ENCODE measurements at places on chromosomes 11 and 22.
A peak's percentile ranks its signal among the peaks of the same experiment; 100 is the strongest.

DNA sequence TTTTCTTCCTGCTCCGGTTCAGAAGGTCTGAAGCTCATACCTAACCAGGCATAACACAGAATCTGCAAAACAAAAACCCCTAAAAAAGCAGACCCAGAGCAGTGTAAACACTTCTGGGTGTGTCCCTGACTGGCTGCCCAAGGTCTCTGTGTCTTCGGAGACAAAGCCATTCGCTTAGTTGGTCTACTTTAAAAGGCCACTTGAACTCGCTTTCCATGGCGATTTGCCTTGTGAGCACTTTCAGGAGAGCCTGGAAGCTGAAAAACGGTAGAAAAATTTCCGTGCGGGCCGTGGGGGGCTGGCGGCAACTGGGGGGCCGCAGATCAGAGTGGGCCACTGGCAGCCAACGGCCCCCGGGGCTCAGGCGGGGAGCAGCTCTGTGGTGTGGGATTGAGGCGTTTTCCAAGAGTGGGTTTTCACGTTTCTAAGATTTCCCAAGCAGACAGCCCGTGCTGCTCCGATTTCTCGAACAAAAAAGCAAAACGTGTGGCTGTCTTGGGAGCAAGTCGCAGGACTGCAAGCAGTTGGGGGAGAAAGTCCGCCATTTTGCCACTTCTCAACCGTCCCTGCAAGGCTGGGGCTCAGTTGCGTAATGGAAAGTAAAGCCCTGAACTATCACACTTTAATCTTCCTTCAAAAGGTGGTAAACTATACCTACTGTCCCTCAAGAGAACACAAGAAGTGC is 661 bp upstream of the MALAT1 start:
- peak; percentile 67 for DNase-seq

DNA sequence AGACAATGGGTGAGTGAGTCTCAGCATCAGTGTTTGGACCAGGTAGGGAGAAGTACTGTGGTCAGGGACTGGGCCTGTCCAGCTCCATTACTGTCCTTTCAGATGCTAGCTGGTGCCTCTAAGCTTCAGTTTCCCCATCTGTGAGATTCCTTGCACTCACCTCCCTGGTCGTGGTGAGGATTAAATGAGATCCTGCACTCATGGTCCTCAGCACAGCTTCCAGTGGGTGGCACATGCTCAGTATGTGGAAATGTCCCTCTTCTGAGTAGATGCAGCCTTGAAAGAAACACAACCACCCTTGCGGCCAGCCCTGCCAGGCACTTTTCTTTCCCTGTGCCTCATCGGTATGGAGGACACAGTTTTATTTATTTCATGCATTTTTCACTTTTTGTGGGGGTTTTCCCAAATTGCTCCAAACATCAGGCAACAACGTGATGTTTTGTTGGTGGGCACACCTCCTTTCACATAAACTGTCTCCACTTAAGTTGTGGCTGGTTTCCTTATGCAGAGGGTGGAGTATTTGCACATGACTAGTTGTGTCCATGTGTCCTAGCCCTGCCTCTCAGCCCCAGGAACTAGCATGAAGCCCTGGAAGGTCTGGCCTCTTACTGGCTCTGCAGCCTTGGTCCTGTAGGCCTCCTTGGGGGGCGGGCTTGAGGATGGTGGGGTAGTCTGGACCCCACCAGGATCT is 1.1 kb downstream of the LZTR1 start:
- no peak for DNase-seq

DNA sequence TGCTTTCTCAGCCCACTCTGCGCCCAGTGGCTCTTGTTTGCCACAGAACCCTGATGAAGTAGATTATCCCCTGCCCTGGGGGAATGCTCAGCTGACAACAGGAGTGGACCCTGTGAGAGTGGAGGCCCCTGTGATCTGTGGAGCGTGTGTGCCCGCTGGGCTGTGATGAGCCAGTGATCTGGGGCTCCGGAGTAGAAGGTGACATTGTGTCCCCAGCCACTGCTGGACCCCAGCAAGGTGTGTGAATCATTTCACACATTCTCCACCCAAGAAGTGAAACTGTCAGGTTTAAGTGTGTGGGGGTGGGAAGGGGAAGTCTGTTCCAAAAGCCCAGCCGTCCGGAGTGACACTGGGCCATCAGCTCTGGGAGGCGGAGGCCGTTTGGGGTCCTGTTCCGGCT is 33.1 kb upstream of the GRAMD4 start:
- DNase-seq, result no peak

GRCh38 chr11:122306831-122307391 is 190.9 kb upstream of the BLID start:
- DNase-seq, result no peak

GRCh38 chr11:63343130-63343529 is 26.5 kb upstream of the SLC22A9 start:
- DNase-seq, result no peak

DNA sequence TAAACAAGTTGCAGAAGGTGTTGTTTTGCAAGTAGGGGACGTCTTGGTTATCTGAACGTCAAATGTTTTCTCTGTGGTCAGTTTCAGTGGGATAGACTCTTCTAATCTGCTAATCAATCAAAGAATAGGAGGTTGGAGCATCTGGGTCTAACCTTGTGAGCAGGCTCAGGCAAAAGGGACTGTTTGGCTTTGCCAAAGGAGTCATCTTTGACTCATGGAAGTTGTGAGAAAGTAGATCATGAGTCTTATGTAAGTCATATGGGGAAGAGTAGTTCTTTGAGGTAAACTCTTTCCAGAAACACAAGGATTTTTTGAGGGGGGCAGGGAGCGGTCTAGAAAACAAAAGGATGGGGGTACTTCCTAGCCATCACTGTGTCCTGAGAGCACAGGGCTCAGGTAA is 27.1 kb upstream of the TOP3B start:
- DNase-seq, result no peak

DNA sequence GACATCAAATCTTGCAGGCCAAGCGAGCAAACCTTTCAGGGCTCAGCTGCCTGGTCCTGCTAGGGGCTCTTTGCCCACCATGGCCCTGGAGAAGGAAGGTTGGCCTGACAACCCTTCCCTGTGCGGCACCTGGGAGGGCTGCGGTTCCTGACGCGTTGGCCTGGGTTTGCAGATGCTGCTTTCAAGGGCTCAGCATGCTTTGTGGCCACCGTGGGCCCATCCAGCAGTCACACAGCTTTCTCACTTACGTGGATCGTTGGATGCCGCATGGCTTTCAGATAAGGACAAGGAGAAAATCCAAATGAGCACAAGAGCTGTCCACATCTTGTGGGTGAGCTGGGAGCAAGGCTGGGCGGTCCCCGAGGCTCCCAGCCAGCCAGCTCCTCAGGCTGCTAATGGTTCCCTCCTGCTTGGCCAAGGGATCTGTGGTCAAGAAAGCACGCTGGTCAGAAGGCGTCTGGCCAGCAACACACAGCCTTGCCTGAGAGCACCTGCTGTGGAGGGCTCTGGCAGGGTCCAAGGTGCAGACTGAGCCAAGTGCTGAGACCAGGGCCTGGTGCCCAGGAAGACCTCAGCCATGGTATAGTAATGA is 8.2 kb downstream of the C11orf24 start:
- DNase-seq, result no peak

GRCh38 chr11:16784666-16785065 is 46.2 kb downstream of the C11orf58 start:
- no peak for DNase-seq

- DNase-seq, result no peak
Measured at GRCh38 chr11:85596886-85597285, 30.3 kb downstream of the DLG2 start.

- DNase-seq, result no peak
Measured at GRCh38 chr11:58575377-58576020, at the start of gene LPXN. TSS of gene LPXN (minus strand) at chr11:58575856. CDS start at chr11:58575772, 84 bp downstream.

DNA sequence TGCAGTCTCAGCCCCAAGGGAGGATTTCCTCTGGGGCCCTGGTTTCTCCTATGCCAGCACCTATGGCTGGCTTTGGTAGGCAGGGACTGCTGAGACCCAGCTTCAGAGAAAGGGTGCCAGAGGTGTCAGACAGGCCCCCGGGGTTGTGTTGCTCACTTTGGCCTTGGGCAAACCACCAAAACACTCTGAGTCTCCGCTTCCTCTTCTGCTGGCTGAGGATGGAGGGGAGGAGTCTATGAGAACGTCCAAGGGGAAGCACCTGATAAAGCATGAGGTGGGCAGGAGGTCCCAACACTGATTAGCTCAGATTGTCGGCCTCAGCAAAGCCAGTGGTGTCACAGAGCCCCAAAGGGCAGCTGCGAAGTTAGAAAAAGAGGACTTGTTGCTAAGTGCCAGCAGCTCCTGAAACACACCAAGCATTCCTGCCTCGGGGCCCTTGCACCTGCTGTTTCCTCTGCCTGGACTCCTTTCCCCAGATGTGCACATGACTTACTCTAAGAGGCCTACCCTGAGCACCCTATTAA is 10.5 kb downstream of the SMTNL1 start:
- no peak for DNase-seq

GRCh38 chr11:45079943-45080719 is 66.3 kb upstream of the PRDM11 start:
- DNase-seq, result no peak

DNA sequence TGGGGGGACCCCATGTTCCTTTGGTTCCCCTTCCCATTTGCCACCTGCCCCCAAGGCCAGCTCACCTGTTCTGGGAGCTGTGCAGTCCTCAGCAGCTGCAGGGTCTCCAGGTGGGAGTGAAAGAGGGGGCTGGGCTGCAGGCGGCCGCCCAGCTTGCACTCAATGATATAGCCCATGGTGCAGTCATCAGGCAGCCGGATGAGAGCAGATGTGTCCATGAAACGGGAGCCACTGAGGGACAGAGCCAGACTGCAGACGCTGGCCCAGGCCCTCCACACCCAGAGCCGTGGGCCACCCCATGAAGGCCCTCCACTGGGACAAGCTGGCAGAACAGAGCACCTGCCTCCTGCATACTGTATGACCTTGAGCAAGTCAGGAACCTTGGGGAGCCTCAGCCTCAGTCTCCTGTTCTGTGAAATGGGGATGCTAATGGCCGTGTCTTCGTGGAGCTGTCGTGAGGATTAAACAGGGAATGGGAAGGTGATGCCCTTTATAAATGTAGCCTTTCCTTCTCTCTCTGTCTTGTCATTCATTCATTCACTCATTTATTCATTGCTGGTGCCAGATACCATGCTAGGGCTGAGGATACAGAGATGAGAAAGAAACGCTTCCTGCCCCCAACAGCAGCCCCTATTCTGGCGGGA is 11.6 kb downstream of the MFNG start:
- no peak for DNase-seq

DNA sequence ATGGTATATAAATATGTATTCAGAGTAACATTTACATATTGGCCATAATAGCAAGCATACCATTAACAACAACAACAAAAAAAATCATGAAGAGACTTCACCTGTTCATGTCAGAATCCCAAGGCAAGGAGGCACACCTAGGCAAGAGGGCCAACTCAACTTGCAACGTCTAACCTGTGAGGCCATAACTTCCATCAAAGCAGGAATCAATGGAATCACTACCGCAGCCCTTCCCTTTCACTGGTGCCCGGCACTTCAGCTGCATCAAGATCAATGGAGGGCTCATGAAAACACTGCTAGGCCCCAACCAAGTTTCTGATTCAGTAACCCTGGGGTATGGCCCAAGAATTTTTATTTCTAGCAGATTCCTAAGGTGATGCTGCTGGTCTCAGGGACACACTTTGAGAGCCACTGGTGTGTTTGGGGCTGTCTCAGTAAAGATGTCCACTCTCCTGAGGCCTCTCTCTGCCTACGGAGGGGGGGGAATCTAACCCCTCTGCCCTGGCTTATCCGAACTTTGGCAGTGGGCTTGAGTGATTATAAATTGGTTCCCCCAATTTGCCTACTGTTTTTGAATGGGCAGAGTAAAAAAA is 8.0 kb downstream of the ZFTA start:
- DNase-seq, result no peak

- DNase-seq, result no peak
Measured at GRCh38 chr11:36493332-36493731, 16.7 kb downstream of the TRAF6 start.

GRCh38 chr11:92789761-92790160 is 179.7 kb upstream of the MTNR1B start:
- no peak for DNase-seq

- DNase-seq, result no peak
Measured at GRCh38 chr22:30667107-30667493, 575 bp downstream of the DUSP18 start.

- DNase-seq, result no peak
Measured at GRCh38 chr11:58330861-58331260, 28.0 kb downstream of the OR5B17 start.

DNA sequence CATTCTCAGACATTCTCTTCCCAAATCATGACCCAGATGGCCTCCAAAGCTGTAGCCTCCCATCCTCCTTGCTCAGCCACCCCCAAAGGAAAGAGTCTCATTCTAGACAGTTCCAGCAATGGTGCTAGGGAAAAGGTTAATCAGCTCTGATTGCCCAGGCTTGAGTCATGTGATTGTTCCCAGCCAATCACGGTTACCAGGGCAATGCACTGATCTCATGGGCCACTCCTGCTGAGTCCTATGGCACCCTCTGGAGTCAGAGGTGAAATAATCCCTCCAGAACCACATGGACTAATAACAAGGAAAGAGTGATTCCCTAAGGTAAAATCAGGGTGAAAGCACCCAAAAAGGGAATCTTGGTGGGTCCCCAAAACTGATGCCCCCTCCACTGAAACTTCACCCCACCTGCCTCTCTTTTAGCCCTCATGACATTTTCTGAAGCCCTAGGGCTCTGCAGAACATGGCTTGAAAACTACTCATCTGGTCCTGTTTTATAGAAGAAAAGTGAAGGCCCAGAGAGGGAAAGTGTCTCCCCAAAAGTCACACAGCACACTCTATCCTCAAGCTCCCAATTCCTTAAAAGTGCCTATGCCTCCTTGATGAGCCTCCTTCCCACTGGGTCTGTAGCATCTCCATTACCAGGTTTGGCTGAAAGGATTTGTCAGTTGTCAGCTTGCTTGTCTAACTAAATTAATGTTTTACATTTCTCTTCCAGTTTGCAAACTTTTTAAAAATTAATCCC is 203.7 kb downstream of the MN1 start:
- DNase-seq, result peak; percentile 11

GRCh38 chr11:79371152-79371551 is 69.7 kb downstream of the TENM4 start:
- no peak for DNase-seq

DNA sequence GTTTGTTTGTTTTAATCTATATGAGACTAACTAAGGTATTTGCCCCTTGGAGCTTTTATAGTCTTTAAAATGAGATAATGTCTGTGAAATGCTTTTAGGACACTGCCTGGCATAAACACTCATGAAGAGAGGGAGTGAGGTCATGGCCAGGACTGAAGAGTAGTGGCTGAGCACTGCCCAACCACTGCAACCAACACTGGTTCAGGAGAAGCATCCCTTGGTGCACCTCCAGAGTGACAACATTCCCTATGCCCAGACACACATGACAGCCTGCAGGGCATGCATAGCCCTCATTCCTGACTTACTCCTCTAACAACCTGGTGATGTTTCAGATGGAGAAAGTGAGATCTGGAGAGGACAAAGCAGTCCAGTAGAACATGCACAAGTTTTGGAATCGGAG is 36.1 kb downstream of the ME3 start:
- no peak for DNase-seq

- DNase-seq, result no peak
Measured at GRCh38 chr11:45440111-45440510, 154.0 kb upstream of the SYT13 start.

Data from NCI-H1436 (cell line).